Stimulated activated CD4-positive, alpha-beta T cell treated with anti-CD3 and anti-CD28 coated beads, Interleukin-1b, Interleukin-23, amount 100 ng/mL, for 4 hours (primary cell): ENCODE measurements at places on chromosomes 13 and 19.
A peak's percentile ranks its signal among the peaks of the same experiment; 100 is the strongest.

DNA sequence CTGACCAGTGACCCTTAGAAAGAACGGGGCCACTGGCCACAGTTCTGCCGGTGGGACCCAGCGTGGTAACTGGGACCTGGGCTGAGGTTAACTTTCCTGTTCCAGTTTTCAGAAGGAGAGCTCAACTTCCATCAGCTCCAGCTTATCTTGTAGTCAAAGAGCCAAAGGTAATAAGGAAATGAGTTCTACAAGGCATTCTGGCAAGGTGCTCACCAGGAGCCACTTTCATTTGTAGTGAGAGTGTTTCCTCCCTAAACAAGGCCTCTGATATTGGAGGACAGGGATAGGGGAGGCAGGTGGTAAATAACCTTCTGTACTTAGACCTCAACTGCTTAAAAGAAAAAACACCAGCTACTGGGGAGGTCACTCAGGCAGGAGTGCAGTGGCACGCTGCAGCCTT, 38.1 kb downstream of the PBX4 start:
- no peak for DNase-seq

DNA sequence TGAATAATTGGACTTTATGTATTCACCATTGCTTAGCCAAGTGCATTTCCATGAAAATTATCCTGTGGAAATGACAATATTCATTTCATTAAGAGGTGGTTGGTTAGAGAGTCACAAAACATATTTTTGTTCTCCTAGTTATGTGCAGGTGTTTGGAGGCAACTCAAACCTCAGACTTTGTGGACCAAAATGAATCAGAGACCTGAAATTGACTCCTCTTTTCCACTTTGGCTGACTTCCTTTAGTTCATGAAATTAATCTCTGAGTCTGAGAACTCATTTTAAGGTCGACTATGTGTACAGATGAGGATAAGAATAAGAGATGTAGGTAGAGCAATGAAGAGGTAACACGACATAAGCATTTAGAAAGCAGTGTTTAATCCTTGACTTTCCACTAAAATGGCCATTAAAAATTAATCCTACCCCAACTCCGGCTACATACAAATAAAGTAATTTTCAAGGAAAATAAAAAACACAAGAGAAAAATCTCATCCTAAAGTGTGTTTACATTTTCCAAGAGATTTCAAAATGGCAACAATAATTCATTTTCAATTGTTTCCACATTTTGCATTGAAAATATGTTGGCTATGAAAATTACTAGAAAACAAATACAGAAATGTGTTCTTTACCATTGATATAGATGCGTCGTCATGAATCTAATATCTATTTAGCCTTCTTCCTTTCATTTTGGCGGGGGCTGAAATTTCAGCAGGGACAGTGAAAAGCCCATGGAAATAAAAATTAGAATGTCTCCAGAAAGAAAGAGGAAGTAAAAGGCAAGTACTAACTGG, 185.4 kb upstream of the CSNK1A1L start:
- DNase-seq: no peak

DNA sequence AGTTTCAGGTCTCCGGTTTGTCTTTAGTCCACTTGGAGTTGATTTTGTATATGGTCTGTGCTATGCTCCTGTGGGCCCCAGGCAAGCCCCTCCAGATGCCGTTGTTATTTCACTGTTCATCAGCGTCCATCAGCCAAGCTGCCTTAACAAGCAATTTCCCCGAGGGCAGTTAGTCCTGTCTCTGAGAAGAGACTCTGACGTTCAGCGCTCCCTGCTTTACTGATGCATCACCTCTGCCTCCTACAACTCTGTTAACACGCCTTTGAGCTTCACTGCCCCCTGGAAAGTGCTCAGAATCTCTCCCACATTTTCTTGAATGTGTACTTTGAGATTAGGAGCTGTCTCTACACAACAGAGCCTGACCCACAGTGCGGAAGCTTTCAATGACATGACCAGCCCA, 41.8 kb upstream of the UBAC2 start:
- DNase-seq: no peak

- DNase-seq: no peak
Measured at GRCh38 chr13:25701304-25701703, 329.5 kb downstream of the ATP8A2 start.

DNA sequence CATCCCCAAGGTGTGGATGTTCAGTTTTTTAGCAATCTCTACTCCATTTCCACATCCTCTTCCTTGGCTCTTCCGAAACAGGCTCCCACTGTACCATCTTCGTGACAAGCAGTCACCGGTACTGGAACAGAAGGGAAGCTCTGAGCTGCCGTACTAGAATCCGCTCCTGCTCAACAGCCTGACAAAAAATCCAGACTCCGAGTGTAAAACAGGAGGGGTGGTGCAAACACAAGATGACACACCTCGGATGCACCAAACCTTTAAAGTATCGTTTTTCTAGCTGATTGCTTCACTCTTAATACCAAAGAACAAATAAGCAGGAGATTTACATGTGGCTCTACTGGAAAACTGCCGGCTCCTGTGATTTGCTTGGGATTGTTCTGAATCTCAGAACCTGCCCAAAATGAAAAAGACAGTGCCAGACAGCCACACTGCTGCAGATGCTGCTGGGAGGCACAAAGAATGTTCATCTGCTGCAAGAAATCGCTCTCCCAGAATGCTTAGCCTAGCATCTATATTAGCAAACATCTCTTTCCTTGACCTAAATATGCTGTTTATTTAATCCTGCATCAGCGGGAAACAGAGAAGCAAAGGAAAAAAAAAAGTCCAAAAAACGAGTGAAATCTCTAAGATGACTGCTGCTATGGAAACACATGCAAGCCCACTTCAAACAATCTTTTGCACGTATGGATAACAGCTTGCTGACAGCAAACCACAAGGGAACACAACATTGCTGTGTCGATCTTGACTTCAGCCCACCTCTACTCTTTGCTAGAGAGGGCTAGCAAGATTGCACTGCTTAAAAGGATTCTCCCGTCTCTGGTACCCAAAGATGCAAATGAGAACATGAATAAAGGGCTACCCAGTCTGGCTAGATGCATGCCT, 38.0 kb upstream of the DOCK9 start:
- no peak for DNase-seq

GRCh38 chr13:52195401-52195837, 36.0 kb upstream of the NEK3 start:
- DNase-seq: peak; percentile 35

DNA sequence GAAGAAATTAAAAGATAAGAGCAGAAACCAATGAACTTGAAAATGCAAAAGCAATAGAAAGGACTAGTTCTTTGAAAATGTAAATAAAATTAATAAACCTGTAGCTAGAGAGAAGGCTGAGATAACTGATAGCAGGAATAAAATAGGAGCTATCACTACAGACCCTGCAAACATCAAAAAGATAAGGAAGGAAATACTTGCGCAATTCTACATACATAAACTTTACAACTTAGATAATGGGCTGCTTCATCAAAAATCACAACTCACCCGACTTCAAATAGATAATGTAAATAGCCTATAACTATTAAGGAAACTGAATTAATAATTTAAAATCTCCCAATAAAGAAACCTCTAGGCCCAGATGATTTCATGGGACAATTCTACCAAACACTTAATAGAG, 3.5 kb upstream of the ATP4B start:
- no peak for DNase-seq

DNA sequence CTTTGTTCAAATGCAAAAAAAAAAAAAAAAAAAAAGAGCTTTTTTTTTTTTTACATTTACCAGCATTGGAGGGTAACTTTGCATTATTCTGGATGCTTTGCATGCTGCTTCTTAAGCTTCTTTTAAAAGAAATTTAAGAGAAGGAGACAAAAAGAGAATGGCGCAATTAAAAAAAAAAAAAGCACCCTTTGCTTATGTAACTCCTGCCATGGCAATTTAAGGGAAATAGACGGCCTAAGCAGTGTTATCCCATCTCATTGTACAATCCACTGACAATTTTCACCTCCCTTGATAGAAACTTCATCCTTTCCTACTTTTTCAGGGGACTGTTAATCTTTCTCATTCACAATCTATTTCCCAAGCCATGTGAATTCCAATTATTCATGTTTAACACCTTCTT, 129.8 kb downstream of the KCTD12 start:
- no peak for DNase-seq
